Fibroblast of gingiva (primary cell): ENCODE measurements at places on chromosomes 2 and 18.

DNA sequence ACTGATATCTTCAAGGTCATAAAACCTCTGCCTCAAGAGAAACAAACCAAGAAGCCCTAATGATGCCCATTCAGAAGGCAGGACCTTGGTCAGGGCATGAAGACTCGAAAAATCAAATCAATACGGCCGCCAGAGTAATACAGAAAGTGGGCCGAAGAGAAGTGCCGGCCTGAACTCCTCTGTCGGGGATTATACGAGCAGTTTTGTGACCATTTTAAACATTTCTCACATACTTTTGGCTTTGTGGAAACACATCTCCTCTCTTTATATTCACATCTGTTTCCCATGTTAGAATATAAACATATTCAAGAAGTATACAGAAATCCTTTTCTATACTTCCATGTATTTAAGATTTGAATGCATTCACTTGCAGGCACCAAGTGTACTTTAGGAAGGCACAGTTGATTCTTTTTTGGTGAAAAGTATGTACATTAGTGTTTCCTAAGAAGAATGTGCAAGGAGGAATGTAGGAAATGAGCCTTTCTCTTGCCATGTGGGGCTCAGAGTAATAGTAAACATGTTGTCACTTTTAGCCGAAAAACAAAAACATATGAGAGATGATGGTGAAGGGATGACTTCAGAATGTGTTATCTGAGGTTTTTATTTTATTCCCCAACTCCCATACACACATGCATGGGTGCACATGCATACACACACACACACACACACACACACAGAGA is 707.9 kb upstream of the ID2 start:
- no peak for DNase-seq

- DNase-seq: no peak
These were observed 586.4 kb upstream of the REG3G start for GRCh38 chr2:78439122-78439521.

GRCh38 chr18:55455938-55456337 is 132.1 kb downstream of the TCF4 start:
- no peak for DNase-seq

GRCh38 chr18:532018-532417 is 31.5 kb upstream of the COLEC12 start:
- DNase-seq: no peak

DNA sequence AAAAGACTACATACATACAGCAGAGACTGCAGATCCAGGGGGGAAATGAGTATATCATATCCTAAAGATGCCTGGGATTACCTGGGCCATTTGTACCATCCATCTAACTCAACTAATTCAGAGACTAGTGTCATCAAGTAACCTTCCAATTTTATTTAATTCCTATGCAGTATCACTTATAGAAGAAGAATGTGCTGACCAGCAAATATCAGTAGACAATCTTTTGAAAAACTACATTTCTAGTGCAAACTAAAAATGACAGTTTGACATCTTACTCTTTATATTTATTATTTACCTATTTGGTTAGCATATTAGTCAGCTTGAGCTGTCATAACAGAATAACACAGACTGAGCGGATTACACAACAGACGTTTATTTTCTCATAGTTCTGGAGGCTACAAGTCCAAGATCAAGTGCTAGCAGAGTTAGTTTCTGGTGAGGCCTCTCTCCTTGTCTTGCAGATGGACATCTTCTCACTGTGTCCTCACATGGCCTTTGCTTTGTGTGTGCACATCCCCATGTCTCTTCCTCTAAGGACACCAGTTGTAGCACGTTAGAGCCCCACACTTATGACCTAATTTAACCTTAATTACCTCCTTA is 47.0 kb downstream of the NCKAP5 start:
- no peak for DNase-seq

GRCh38 chr2:237194081-237194480 is 108.4 kb downstream of the COPS8 start:
- no peak for DNase-seq

GRCh38 chr18:12747530-12748315 is 44.9 kb downstream of the PSMG2 start:
- no peak for DNase-seq

- DNase-seq: no peak
These were observed 426.3 kb upstream of the PKDCC start for GRCh38 chr2:41621563-41621962.

DNA sequence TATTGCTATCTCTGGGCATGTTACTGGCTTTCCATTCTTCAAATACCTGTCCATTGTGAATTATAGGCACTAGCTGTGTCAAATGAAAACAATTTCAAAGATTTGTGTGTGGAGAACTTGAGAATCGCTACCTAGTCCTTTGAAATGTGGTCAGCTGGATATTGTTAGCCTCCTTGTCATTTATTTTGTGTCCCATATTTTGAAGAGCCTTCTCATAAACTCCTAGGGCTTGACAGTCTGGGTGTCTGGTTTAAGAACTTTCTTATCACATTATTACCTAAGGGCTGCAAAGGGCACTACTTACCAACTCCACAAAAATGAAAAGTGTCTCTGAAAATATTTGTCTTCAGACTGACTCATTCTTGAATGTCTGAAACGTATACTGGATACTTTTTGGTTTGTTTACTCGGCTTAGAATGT is 50.2 kb downstream of the COL4A3 start:
- no peak for DNase-seq

GRCh38 chr2:48940606-48941005 is 185.1 kb upstream of the LHCGR start:
- DNase-seq: no peak

- no peak for DNase-seq
These were observed 42.8 kb downstream of the LRRTM4 start for GRCh38 chr2:77479395-77479794.

- peak; percentile 52 for DNase-seq
These were observed at the start of gene WDSUB1 for GRCh38 chr2:159285929-159286708. WDSUB1 (minus strand) TSS chr2:159286703; CDS start chr2:159283069, 3,634 bp downstream.

GRCh38 chr2:111123751-111124150 is 3.0 kb downstream of the BCL2L11 start:
- DNase-seq: no peak

DNA sequence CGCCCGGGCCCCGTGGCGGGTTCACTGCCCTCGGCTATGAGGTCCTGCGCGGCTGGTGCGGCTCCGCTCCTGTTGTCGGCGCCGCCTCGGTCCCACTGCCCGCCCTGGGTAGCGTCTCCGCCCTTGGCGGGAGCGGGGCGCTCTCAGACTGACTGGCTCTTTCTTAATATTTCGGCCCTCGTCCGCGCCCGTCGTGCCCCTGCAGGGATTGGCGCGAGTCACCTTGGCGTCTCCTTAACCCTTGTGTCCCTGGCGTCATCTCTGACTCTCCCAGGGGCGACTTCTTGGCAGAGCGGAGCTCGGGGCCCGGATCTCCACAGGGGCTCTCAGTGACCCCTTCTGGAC is 1.3 kb downstream of the PTMA start:
- DNase-seq: peak; percentile 31

GRCh38 chr18:63708650-63709049 is 5.9 kb downstream of the SERPINB11 start:
- DNase-seq: no peak

DNA sequence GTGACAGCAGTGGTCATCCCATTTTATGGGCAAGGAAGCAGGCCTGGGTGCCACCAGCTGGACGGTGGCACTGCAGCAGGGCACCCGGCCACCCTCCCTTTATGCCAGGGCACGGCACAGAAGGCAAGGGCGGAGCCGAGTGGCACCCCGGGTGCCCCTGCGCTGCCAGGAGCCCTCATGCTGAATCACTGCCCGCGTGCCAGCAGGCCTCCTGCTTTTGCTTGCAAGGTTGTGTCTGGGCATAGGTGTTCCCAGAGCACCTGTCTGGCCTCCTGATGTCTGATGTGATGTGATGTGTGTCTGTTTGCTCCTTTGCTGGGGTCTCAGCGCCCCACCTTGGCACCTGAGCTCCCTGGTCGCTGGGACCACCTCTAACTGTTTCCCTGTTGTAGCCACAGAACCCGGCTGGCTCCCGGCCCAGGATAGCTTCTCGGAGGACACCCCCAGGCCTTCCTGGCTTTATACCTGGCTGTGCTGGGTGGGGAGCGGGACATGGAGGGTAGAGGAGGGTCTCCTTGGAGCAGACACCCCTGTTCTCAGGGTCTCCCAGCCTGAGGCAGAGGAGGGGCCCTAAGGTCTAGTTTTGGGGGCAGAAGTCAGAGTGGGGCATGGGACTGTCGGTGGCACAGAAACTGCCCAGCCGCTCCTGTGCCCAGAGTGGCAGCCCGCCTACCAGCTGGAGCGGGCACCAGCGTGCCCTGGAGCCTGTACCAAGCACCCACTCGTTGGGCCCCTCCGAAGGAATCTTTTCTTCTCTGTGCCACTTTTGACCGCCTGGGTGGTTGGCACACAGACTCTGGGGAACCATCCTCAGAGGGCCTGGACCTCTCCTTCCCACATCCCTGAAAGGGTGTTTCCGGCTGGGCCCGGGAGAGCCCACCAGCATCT is 3.6 kb downstream of the GPC1 start:
- no peak for DNase-seq

DNA sequence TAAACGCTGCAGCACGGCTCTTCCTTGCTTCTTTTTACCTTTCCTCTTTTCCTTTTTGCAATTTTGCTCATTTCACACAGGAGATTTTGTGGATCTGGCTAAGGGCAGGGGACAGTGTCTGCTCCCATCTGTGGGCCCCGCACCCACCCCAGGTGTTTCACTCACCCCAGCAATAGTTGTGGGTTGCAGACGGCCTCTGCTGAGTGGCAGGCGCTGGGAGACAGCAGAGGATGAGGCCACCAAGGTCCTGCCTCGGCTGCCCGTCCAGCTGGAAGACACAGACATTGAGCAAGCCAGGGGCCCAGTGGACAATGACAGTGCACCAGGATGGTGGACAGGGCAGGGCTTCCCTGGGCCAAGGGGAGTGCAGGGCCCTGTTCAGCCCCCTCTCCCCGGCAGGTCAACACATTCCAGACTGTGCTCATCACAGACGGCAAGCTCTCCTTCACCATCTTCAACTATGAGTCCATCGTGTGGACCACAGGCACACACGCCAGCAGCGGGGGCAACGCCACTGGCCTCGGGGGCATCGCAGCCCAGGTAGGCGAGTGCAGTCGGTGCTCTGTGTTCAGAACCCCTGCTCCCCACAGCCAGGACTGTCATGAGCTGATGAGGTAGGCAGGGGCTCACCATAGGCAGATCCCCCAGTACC is 35.0 kb downstream of the SNED1 start:
- DNase-seq: no peak
